ENCODE measurements at places on chromosomes 4 and X.

DNA sequence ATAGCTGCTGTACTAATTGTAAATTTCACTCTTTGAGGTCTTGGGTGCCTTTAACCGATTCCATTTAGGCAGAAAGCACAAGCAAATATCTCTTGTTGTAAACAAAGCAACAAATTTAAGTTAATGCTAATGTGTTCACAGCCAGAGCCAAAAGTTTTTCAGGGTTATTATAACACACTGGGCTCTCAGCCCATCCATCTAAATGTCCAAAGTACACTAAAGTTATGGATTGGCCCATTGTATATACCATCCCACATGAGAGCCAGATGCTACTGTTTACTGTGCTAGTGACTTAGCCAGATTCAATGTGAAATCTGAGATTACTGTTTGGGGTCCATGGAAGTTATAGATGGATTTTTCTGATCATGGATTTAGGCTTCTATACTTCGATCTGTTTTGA, 186.7 kb downstream of the LARP7 start:
- DNase-seq, result no peak

GRCh38 chrX:25275159-25275558, 259.4 kb upstream of the ARX start:
- no peak for DNase-seq

- DNase-seq, result no peak
Measured at GRCh38 chr4:7332216-7333023, 102.3 kb downstream of the PSAPL1 start.

DNA sequence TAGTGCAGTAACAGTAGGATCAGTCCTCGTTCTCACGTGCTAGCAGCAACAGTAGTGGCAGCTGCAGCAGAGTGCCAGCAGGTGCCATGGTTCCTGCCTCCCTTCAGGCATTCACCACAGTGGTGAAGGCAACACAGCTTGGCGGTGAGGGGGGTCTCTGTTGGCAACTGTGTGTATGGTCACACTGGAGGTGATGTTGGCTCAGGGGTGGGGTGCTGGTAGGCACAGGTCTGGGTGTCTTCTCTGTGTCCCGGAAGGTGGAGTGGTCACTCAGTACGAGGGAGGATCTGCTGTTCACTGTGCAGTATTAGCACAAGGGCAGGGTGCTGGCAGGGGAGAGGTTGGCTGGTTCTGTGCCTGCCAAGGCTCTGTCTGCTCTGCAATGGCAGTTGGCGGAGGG, 671.8 kb downstream of the CCSER1 start:
- DNase-seq, result no peak

DNA sequence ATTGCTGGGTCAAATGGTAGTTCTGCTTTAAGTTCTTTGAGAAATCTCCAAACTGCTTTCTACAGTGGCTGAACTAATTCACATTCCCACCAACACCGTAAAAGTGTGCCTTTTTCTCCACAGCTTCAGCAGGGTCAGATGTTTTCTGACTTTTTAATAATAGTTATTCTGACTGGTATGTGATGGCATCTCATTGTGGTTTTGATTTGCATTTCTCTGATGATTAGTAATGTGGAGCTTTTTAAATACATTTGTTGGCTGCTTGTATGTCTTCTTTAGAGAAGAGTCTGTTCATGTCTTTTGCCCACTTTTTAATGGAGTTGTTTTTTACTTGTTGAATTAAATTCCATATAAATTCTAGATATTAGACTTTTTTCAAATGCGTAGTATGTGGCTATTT, 257.5 kb upstream of the ANKRD50 start:
- DNase-seq, result no peak

DNA sequence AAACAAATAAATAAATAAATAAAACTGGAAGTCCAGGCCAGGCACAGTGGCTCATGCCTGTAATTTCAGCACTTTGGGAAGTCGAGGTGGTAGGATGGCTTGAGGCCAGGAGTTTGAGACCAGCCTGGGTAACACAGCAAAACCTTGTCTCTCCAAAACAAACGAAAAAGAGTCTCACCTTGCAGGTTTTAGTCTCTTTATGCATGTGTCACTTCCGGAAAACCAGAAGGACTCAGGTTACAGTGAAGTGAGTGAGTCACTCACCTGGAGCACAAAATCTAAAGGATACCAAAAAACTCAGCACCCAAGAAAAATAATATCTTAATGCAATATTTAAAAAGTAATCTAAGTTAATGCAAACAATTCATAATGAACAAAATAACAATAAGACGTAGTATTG, 20.1 kb upstream of the SLC34A2 start:
- DNase-seq, result no peak

DNA sequence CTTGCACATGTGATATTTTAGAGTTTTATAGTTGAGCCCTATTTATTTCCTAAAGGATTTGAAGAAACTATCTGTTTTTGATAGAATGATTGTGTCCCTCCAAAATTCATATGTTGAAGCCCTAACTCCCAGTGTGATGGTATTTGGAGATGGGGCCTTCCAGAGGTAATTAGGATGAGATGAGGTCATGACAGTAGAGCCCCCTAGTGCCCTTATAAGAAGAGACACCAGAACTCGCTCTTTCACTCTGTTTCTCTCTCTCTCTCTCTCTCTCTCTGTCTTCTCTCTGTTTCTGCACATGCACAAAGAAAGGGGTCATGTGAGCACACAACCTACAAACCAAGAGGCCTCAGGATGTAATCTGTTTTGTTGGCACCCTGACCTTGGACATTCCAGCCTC, 921.9 kb upstream of the DIAPH2 start:
- DNase-seq, result no peak

DNA sequence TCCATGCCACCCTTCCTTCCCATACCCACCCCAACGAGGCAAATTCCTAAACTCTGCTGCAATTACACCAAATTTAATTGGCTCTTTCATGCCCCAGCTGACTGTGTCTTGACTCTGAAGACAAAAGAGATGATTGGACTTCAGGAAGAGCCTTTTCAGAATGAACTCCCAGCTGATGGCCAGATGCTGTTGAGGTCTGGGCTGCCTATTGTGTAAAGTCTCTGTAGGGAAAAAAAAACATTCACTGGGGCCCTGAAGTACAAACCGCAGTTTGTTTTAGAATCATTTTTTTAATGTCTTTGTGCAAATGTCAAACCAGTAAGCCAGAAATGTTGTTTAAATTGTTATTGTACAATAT, 174.8 kb downstream of the HHIP start:
- DNase-seq, result no peak

DNA sequence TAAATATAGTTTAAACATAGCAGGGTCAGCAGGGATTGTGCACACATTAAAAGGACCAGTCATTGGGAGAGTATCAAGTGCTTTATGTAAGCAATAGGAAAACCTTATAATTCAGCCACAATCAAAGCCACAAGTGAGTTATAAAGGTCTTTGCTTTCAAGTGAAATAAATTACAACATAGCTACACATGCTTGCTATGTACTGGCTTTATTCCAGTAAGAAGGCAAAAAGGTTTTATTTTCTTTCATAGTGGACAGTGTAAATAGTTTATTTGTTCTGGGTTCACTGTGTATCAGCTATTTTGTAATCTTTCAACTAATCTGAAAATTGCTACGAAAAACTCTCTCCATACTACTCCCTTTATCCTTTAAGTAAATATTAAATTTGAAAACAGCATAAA, 691.4 kb downstream of the PCDH7 start:
- no peak for DNase-seq

DNA sequence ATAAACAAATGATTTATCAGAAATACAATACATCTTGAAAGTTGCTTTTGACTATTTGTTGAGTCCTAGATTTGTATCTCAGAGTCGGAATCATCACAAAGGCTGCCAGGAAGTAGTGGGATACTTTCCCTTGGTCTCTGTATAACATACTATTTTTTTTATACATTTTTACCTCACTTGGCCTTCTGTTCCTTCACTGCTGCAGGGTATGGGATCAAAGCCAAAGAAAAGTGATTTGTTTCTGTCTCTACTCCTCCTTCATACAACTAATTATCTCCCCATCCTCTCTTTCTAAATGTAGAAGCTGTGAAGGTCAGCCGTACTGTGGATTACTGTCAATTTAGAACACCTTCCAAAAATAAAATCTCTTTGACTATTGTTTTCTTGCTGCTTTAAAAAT, 24.9 kb downstream of the PALLD start:
- DNase-seq, result no peak

DNA sequence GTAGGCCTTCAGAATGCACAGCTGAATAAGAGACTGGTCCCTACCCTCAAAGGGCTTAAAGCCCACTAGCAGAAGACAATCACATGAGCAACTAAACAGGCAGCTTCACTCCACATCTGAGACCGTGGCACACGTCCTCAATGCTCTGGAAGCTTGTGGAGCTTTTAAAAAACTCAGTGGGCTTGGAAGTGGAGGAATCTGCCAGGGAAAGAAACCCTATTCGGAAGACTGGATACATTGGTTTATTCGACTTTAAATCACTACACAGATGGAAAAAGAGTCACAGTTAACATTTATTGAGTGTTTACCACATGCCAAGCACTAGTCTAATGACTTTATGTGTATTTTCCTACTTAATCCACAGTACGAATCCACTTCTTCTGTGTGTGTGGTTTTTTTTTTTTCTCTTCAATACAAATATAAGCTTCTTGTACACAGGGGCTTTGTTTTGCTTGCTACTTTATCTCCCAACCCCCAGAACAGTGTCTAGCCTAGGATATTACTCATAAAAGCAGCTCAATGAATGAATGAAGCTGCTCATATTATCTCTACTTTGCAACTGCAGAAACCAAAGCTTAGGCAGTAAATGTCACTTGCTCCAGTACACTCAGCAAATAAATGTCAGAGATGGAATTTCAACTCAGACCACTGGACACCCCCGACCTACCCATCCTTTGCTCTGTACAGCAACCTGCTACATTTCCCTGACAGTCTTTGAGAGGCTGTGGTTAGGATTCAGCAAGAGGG, 137.7 kb downstream of the LDB2 start:
- DNase-seq, result no peak

DNA sequence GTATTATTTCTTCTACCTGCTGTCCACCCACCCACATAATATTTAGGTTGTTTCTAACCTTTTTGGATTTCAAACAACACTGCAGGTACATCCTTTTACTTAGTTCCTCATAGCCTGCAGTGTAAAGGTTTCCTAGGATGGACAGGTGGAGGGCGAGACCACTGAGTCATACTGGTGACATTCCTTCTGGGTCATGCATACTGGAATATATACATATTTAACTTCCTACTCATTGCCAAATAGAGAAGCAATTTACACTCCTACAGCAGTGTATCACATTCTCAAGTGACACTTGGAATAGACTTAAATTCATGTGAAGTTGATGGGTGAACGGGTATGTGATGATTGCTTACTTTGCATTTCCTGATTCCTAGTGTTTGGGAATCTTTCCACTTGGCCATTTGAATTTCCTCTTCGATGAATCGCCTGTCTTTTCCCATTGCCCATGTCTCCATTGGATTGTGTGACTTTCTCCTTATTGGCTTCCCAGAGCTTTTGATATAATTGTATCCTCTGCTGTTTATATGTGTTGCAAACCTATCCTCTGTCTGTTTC, 8.2 kb upstream of the PPP2R2C start:
- DNase-seq, result no peak

Data from stimulated activated CD4-positive, alpha-beta T cell treated with anti-CD3 and anti-CD28 coated beads, Interleukin-15, amount 100 ng/mL, for 24 hours (primary cell).